CD4-positive, alpha-beta T cell treated with Interleukin-4 for 4 hours (primary cell): ENCODE measurements at places on chromosomes 12 and 14.

DNA sequence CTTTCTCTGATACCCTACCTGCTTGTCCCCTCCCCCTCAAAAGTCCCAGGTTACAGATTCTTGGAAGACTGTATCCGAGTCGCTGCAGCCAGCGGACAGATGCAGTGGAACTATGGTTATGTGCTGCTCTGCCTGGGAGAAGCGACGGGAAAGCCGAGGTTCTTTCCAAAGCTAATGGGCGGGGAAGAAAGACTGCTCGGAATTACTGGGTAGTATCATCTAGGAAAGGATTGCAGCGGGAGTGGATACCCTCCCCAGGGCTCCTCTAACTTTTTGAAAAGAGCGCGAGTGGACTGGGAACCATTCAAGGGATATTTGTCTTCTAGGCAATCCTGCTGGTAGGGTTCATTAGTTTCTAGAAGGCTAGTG lies 1.4 kb downstream of the PTHLH start:
- no peak for DNase-seq

- no peak for DNase-seq
These were observed 129.0 kb upstream of the ATXN7L3B start for GRCh38 chr12:74408601-74409166.

- DNase-seq: no peak
These were observed 6.1 kb downstream of the C1S start for GRCh38 chr12:7066596-7066995.

GRCh38 chr12:49956663-49957569 lies 4.8 kb upstream of the AQP5 start:
- no peak for DNase-seq

DNA sequence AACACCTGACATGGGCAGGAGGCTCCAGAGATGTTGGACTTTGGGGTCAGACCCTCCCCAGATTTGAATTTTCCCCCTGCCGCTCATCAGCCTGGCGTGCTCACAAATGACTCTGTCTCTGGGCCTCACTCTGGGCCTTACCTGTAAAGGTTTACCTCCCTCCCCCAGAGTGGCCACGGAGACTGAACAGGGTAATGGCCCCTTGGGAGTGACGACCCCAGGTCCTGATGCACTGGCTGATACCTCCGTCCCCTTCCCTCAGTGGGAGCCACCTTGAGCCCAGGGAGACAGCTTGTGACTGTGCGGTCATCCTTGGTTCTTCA lies 7.0 kb downstream of the SLC25A29 start:
- no peak for DNase-seq
